ENCODE measurements at places on chromosomes 1 and 21.

GRCh38 chr1:95384567-95384966 is 150.6 kb downstream of the RWDD3 start:
- no peak for DNase-seq

- DNase-seq = no peak
These were observed 16.5 kb downstream of the CAMK2N1 start for GRCh38 chr1:20469406-20470076.

GRCh38 chr1:208951908-208952307 is 631.6 kb upstream of the CAMK1G start:
- no peak for DNase-seq

DNA sequence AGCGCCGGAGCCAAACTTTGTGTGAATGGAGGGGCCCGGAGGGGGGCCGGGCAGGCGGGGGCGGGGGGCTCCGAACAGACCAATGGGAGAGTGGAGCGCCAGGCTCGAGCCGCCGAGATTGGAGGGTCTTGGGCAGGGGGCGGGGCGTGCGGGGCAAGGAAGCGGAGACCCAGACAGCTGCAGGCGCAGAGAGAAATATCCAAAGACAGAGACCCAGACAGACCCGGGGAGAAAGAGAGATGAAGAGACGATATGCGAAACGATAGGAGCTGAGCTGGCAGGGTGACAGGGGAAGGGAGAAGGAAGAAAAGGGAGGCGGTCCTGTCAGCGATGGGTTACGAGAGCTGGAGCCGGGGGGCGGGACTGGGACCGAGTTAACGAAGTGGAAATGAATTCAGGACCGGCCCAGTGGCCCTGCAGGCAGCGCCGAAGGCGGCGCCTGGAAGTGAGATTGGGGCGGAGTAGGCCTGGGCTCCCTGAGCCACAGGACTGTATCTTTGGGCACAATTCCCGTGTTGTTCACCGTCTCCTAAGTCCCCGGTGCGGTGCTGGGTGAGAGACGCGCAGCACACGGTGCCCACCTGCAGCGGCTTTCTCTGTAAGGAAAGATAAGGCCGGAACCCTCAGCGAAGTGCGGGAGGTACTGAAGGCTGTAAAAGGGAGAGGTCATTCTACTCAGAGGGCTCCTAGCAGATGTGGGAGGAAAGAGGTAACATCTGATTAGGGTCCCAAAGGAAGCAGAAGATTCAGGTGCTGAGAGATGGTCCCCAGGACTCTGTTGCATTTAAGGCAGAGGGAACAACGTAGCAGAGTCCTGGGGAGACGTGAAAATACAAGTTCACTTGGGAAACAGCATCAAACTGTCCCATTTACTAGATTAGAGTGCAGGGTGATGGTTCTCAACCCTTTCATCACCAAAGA is 543 bp upstream of the KCNJ10 start:
- DNase-seq = peak; percentile 76

GRCh38 chr1:99590578-99591209 is 55.2 kb upstream of the PALMD start:
- no peak for DNase-seq

GRCh38 chr1:54163051-54163450 is 10.3 kb upstream of the CDCP2 start:
- no peak for DNase-seq

Measured in GM10248 (cell line).